Urinary bladder (tissue), 4 donors: ENCODE measurements at places on chromosomes 11 and 22.
A peak's percentile ranks its signal among the peaks of the same experiment; 100 is the strongest.

- DNase-seq, result no peak
These were observed 23.2 kb upstream of the ARRB1 start for GRCh38 chr11:75374646-75375045.

GRCh38 chr22:49880281-49880680 is 26.6 kb downstream of the ZBED4 start:
- DNase-seq, result no peak

DNA sequence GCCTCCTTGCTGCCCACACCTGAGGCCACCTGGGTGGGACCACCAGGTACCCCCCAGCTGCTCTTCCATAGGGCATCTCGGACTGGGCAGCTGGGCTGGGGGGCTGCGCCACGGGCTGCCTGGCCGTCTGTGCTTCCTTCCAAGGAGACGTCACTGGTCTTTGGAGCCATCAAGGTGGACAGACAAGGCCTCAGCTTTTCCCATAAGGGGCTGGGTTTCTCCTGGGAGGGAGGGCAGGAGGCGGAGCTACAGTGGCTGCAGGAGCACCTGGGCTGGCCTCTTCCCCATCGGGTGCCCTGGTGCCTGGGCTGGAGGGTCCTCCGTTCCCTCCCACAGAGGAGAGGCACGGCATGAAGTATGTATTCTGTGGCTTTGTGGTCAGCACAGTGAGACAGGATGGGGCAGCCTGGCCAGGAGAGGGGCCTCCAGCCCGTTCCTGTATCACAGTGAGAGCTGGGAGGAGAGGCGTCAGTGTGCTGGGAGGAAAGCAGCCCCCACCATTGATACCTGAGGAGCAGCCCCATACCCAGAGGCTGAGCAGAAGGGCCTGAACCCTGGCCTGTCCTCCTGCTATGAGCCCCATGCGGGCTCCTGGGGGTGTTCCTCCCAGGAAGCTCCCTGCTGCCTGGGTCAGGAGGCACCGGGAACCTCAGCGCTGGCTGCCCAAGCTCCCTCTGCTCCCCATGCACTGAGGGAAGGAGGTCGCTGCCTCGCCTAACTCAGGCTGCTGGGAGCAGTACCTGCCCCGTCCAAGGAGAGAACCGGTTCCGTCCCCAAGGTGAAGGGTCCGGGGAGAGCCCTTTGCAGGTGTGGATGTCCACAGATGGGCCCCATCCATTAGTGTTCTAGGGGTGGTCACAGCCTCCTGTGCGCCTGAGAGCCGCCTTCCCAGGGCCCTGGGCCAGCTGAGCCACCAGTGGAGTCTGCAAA is 1075.0 kb downstream of the BRD1 start:
- DNase-seq, result no peak

- no peak for DNase-seq
These were observed 94.4 kb downstream of the SLC1A2 start for GRCh38 chr11:35324981-35325380.

DNA sequence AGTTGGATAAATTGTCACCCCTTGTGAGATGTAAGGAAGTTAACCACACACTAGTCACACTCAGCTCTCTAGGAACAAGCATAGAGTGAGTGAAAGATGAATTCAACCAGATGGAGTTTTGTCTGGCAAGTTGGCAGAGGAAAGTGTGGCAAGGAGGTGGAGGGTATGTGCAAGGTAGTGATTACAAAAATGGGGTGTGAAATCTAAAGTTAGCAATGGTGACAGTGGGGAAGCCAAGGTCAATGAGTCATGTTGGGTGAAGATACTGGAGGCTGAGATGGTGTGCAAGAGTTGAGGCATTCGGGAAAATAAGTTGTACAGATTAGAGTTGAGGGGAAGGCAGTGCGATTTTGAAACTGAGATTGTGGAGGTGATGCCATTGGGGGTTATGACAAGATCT is 33.7 kb downstream of the MRGPRX2 start:
- DNase-seq, result no peak

DNA sequence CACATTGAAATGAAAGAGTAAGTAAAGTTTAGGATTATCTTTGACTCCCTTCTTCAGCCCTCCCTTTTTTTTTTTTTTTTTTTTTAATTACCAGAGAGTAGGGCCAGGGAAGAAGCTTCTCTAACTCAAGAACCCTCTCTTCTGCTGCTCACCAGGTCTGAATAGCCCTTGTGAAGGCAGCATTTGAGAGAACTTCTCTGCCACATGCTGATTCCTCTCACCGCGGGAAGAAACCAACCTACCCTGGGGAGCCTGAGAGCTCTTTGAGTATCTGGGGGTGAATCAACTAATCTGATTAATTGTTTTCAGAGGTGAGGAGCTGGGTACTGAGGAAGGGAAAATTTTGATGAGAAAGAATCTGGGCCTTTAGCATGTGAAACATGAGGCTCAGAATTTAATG is 434.5 kb upstream of the CCDC90B start:
- no peak for DNase-seq

DNA sequence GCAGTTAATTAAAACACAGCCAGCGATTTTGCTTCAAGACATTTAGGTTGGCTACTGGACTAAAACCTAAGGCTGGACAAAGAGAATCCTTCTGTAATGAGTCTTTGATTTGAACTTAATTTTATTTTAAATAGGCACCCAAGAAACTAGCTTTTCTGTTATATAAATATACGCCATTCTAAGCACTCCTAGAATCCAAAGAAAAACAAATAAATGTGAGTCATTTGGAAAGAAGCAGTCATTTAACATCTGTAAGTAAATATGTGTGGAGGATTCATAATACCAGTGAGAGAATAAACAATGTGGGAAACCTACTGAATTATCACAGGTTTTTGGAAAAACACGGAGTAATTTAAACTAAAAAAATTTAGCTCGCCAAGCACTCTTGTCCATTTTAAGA is 1.2 kb upstream of the TECTA start:
- DNase-seq, result no peak

- peak; percentile 52 for DNase-seq
These were observed 36.2 kb downstream of the PISD start for GRCh38 chr22:31625661-31626426.

DNA sequence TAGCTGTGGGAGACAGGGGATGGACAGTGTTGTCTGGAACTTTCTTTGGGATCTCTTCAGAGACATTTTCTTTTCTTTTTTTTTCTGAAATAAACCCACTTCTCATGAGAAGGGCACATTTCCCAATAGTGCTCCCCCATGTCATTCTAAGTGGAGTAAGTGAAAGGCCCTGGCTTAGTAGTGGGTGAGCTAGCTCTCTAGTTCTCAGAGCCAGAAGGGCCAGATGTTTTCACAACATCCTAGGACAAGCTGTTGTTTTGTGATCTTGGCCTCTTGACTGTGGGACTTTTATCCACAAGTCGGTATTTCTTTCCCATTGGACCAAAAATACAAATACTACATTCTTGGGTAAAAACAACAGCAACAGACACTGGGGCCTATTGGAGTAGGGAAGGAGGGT is 607.7 kb upstream of the TENM4 start:
- DNase-seq, result no peak

DNA sequence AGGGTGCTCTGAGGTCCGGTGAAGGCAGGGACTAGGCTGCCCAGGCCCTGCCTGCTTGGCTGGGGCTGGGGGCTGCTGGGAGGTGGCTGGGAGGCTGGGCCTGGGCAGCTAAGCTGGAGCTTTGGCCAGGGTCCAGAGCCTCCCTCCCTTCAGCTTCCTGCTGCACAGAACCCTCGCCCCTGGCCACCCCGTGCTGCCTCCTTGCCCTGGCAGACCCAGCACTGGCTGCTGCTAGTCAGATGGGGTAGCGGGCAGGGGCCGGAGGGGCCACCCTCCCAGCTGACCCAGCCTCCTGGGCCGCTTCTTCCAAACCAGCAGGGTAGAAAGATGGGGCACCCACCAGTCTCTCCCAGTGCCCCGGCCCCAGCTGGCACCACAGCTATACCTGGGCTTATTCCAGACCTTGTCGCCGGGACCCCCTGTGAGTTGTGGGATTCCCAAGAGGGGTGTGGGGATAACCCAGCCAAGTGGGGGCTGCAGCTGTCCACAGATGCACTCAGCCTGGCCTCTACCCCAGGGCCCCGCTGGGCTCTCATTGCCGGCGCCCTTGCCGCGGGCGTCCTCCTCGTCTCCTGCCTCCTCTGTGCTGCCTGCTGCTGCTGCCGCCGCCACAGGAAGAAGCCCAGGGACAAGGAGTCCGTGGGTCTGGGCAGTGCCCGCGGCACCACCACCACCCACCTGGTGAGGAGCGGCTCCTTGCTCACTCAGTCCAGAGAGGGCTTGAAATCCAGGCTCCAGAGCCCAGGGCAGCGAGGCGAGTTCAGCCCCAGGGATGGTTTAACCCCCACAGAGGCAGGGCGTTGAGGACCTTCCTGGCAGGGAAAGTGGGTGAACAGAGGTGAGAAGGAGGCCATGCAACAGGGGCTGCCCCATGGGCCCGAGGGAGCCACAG is at the start of gene SYT8:
SYT8 (plus strand) TSS at position 212 of the 892 bp plus-strand sequence; CDS start at position 328, 116 bp downstream.
- no peak for DNase-seq

DNA sequence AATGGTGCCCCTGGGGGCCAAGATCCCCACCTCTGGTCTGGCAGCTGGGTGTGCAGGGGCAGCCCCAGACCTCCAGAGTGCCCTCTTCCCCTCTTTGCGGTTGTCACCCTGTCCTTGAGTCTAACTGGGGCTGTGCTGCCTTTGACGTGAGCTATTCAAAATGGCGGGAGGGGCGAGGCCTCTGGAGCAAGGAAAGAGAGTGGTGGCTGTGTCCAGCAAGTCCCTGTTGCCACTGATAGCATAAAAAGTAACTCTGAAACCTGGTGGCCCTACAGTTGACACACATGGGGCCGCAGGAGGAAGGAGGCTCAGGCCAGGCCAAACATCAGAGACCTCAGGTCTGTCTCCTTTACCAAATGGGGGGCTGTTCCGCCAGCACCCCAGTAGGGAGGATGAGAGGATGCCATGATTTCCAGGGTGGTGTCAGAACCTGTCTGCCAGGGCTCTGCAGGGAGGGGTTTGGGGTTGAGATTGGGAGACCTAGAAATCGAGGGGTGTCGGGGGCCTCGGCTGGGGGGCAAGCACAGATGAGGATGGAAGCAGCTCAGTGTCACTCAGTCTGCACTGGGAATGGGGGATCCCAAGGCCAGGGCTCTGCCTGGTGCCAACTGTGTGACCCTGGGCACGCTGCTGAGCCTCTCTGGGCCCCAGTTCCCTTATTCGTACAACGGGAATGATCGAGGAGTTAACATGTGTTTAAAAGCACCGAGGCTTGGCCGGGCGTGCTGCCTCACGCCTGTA is 49.2 kb upstream of the KCNQ1OT1 start:
- DNase-seq, result no peak

DNA sequence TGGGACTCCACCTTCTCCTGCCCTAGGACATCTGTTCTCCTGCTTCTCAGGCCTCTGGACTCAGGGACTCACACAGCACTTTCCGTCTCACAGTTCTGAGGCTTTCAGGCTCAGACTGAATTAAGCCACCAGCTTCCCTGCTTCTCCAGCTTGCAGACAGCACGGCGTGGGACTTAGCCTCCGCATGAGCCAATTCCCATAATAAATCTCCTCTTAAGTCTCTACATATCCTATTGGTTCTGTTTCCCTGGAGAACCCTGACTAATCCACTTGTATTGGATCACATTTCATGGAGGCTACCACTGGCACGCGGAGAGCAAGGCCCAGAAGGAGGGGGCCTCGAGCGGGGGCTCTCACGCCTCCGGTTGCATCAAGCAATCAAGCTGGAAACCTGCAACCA is 1313.6 kb downstream of the TBC1D22A start:
- DNase-seq, result peak; percentile 14

DNA sequence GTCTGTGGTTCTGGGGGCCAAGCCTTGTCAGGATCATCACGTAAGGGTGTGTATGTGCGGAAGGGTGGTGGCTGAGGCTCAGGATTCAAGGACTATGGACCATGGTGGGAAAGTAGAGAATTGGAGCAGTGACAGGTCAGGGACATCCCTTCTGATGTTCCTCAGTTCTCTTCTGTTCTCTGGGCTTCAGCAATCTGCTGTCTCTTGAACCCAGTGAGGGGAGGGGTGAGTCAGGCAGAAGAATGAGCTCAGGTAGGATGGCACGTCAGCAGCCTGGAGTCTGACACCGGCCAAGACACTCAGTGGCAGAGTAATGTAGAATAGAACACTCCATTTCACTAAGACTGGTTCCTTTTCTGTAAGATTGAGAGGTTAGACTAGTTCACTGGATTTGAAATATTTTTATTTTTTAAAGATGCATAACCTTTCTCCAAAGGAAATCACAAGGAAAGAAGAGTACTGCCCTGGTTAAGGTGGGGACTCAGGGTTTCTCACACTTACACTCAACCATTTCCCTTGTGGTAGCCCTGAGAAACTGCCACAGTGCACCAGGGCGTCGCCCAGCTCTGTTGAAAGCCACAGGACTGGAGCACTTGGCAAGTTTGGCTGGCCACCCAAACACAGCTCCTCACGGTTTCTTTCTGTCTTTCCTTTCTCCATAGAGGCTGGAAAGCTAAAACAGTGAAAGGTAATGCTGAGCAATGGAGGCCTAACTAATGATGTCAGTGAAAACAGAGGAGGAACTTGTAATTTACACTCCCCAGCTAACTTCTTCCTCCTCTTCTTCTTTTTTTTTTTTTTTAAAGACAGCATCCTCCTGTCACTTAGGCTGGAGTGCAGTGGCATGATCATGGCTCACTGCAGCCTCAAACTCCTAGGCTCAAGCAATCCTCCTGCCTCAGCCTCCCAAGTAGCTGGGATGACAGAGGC is 23.1 kb upstream of the MICAL2 start:
- no peak for DNase-seq

DNA sequence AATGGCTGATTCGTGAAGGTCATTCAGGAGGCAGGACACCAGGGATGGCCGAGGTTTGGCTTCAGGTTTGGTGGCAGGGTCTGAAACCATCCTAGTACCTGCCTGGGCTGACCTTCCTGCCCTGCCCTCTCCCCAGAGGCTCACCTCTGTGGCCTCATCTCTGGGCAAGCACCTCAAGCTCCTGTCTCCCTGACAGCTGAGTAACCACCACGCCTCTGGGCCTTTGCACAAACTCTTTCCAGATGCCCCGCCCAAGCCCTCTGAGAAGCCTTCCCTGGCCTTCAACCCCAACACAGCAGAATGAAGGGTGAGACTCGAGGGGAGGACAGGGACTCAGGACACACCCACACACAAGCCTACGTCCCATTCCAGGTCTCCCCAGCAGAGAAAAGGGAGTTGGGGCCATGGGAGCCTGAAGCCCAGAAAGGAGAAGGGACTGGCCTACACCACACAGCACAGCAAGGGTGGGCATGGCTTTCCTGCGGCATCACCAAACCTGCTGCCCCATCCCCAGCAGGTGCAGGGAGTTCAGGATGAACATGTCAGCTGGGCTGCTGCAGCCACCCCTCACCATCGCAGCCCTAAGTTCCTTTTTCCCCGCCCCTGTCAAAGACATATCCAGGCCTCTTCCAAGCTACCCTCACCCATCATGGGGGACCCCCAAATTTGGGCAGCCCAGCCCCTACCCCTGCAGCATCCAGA is 2.4 kb downstream of the SHISA8 start:
- DNase-seq, result no peak

DNA sequence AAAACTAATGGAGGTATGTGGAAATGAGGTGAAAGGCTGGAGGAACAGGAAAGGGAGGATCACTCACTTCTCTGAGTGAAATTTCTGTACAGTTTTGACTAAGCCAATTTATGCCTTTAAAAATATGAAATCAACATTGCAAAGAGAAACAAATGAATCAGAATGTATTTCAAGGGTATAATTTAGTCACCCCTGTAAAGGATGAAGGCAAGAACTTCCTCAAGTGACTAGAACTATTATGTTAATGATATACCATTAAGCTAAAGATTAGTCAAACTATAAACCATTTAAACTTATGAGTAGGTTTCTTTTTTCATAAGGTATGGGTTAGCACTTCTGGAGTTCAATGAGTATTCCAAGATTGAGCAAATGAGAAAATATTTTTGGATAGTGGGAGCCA is 184.5 kb upstream of the CHORDC1 start:
- DNase-seq, result no peak
